ENCODE measurements at places on chromosomes 12 and 14. TPM values are rescaled to one million over a fixed set of nuclear protein-coding genes. Genes with fewer than 3 reads are reported as not detected.

DNA sequence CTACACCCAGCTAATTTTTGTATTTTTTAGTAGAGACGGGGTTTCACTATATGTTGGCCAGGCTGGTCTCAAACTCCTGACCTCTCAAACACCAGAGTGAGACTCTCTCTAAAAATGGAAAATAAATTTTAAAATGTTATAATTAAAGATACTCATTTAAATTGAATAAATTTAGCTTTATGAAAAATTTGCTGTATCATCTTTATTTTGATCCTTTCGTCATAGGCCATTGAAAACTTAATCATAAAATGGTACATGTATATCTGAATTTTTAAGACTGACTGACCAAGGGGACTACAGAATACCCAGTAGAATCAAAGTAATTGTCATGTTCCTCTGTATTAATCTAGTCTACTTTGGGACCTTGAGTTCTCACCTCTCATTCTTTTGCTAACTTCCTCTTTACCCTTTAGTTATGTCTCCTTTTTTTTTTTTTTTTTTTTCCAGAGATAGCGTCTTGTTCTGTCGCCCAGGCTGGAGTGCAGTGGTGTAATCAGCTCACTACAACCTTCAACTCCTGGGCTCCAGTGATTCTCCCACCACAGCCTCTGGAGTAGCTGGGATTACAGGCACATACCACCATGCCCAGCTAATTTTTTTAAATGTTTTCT, 9.5 kb downstream of the RAB5B start:
- no peak overlapping the region for H3K4me3 ChIP-seq
- no peaks in the 10 kb centered on the region for H3K27me3 ChIP-seq
- H3K36me3 ChIP-seq = peaks cover 4% of the 10 kb centered on the region
- no peak for DNase-seq

SDR9C7 gene
- not detected for total RNA-seq

- H3K36me3 ChIP-seq = no peaks in the 10 kb centered on the region
- peaks cover 14% of the 10 kb centered on the region for H3K27me3 ChIP-seq
- DNase-seq = no peak
Measured at GRCh38 chr12:1632702-1633101, 3.7 kb downstream of the WNT5B start.

DNA sequence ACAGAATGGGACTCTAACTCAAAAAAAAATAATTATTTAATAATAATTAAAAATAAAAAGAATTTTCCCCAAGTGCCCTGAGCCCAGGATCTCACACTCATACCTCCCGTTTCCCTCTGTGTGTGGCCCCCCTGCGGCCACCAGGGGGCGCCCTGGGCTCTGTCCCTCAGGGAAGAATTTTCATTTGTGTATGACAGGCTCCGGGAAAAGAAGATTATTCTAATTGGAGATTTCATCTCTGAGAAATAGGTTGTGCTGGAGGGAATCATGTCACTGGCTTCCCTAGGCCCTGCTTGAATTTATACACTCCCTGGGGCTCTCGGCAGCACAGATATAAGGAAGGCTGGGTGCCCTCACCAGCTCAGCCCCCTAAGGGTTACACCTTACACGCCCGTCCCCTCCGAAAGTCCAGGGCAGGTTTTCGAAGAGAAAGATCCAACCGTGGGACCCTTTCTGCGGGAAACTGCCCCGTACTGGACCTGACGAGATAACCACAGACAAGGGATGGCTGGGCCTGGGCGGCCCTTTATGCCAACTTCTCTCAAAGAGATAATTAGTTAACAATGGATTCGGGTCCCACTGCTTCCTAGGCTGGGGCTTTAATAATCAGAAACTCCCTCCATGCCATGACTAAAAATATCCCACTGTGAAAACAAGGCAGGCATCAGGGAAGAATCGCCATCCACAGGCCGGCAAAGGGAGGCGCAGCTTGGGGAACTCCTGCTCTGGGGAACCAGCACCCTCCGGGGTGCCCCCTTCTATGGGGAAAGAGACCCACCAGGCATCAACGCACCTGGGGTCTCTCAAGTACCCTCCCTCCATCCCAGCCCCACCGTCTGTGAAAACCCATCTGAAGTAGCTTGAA, 80.7 kb downstream of the KDM2B start:
- H3K36me3 ChIP-seq = no peaks in the 10 kb centered on the region
- no peaks in the 10 kb centered on the region for H3K4me1 ChIP-seq
- peak; percentile 83 for DNase-seq
- H3K4me3 ChIP-seq = no peak overlapping the region

- peaks cover 18% of the 10 kb centered on the region for H3K36me3 ChIP-seq
- H3K27me3 ChIP-seq = no peaks in the 10 kb centered on the region
- H3K4me3 ChIP-seq = no peak overlapping the region
- peaks cover 8% of the 10 kb centered on the region for H3K4me1 ChIP-seq
- H3K27ac ChIP-seq = no peak overlapping the region
Measured at GRCh38 chr12:66163289-66163688, 6.5 kb downstream of the TMBIM4 start.

GRCh38 chr14:102732924-102733323, 44.3 kb upstream of the TRAF3 start:
- peaks cover 14% of the 10 kb centered on the region for H3K36me3 ChIP-seq
- H3K27ac ChIP-seq = no peak overlapping the region
- H3K4me1 ChIP-seq = no peaks in the 10 kb centered on the region
- no peak for DNase-seq
- H3K27me3 ChIP-seq = no peaks in the 10 kb centered on the region

- peak; percentile 93 for DNase-seq
- no peak overlapping the region for H3K4me3 ChIP-seq
Measured at GRCh38 chr14:58107947-58108552, 44.0 kb downstream of the ARMH4 start.

GRCh38 chr14:73269729-73270531, 32.6 kb downstream of the PAPLN start:
- no peak for DNase-seq
- H3K4me3 ChIP-seq = peak overlapping the region; percentile 28
- no peaks in the 10 kb centered on the region for H3K27me3 ChIP-seq
- no peaks in the 10 kb centered on the region for H3K36me3 ChIP-seq
- no peak overlapping the region for H3K27ac ChIP-seq
- H3K4me1 ChIP-seq = no peaks in the 10 kb centered on the region

DNA sequence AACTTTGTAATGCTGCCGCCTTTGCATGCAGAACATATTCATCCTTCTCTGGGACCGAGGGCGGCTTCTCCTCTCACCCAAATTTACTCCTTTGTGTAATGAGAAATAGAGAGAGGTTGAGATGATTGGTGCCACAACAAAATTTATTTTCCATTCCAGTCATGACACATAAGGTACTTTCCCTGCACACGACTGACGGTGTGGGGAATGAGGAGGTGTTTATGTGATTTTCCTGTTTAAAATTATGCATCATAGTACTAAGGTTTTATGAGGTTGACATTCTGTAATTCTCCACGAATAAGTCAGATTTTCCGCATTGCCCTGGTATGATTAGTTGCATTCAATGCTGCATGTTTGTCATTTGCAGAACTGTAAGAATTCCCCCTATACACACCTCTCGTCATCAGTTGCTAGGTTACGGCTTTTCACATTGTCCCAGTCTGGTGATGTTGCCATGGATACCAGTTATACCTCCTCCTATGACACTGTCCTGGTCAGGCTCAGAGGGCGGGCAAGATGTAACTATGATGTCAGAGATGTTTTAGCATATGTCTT, 23.1 kb downstream of the BICDL1 start:
- no peaks in the 10 kb centered on the region for H3K27me3 ChIP-seq
- no peaks in the 10 kb centered on the region for H3K36me3 ChIP-seq

- no peaks in the 10 kb centered on the region for H3K27me3 ChIP-seq
- no peak overlapping the region for H3K4me3 ChIP-seq
- H3K4me1 ChIP-seq = no peaks in the 10 kb centered on the region
- no peaks in the 10 kb centered on the region for H3K36me3 ChIP-seq
Measured at GRCh38 chr14:105761842-105762241, 235.5 kb downstream of the TMEM121 start.

- H3K36me3 ChIP-seq = no peaks in the 10 kb centered on the region
- no peaks in the 10 kb centered on the region for H3K4me1 ChIP-seq
- no peak for DNase-seq
Measured at GRCh38 chr12:12025799-12026386, 44.8 kb upstream of the BCL2L14 start.

TBC1D30 gene
- 16.8 TPM for total RNA-seq

DERA gene
- total RNA-seq = 49.4 TPM

- H3K36me3 ChIP-seq = no peaks in the 10 kb centered on the region
- peaks cover 6% of the 10 kb centered on the region for H3K4me1 ChIP-seq
- DNase-seq = peak; percentile 34
Measured at GRCh38 chr12:26833743-26834490, 923 bp upstream of the ITPR2 start.

DLST gene
- total RNA-seq = 61.1 TPM

CABP1 gene
- not detected for total RNA-seq

PLBD2 gene
- total RNA-seq = 18.8 TPM

DNA sequence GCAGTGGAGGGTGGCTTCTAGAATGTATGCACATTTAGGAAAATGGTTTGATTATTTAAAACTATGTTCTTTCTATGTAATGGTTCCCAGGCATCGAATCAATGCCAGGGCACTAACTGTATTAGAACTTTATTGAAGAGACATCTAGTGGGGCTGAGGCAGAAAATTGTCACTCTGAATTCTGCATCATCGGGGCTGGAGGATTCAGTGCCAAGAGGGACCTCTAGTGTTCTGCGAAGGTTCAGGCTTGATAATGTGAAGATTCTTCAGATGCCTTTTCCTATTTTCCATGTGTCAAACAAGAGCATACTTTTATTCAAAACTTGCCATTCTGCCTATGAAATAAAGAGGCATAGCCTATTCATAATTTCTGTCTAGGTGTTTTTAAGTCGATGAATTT, 146.3 kb downstream of the CAND1 start:
- H3K4me3 ChIP-seq = no peak overlapping the region
- H3K27ac ChIP-seq = no peak overlapping the region
- peaks cover 10% of the 10 kb centered on the region for H3K4me1 ChIP-seq
- peak; percentile 55 for DNase-seq
- no peaks in the 10 kb centered on the region for H3K27me3 ChIP-seq

DNA sequence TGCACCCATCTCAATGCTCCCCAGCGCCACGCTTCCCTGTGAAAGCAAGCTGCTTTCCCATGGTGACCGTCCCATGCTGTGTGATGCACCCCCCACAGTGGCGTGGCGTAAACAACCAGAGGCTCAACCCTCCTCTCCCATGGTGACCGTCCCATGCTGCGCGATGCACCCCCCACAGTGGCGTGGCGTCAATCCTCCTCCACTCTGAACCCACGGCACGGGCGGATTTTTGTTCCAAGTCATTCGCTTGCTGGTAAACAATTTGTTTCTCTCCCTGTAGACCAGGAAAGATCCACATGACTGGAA, 8.9 kb downstream of the STX2 start:
- DNase-seq = no peak
- H3K27me3 ChIP-seq = no peaks in the 10 kb centered on the region
- H3K36me3 ChIP-seq = no peaks in the 10 kb centered on the region

INHBC gene
- total RNA-seq = not detected

DNAH10 gene
- total RNA-seq = 0.15 TPM

- H3K4me3 ChIP-seq = no peak overlapping the region
- no peak overlapping the region for H3K27ac ChIP-seq
- peaks cover 2% of the 10 kb centered on the region for H3K36me3 ChIP-seq
- DNase-seq = no peak
- no peaks in the 10 kb centered on the region for H3K27me3 ChIP-seq
Measured at GRCh38 chr12:19482036-19482435, 42.7 kb downstream of the AEBP2 start.

DNA sequence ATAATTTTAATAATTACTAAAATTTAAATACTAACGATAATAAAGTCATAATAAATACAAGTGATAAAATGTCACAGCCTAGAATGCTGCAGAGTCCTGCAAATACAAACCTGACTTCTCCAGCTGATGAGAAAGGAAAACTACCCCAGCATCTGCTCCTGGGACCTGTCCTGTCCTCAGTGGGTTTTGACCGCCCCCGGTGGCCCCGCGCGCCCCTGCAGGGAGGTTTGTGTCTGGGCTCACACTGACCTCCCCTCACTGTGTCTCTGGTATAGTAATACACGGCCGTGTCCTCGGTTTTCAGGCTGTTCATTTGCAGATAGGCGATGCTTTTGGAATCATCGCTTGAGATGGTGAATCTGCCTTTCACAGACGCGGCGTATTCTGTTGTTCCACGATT, 1139.4 kb downstream of the TMEM121 start:
- no peaks in the 10 kb centered on the region for H3K4me1 ChIP-seq
- H3K27me3 ChIP-seq = no peaks in the 10 kb centered on the region
- no peaks in the 10 kb centered on the region for H3K36me3 ChIP-seq
- H3K4me3 ChIP-seq = no peak overlapping the region

PROX2 gene
- not detected for total RNA-seq

DNA sequence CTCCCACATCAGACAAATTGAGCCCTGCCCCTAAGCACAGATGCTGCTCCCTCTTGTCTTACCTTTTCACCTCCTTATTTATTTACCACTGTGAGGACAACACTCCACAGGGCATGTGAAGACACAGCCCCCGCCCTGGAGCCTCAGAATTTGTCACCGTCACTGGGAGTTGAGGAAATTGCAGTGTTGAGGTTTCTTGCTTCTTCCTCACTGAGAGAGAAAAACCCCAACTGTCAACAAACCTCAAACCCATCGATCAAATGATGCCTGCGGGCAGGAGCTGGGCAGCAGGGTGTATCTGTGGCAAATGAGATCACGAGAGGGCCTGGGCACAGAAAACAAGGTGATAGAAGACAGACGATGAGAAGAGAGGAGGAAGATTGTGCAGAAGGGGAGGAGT, 30.5 kb upstream of the PLEKHG3 start:
- no peak for DNase-seq
- H3K4me3 ChIP-seq = no peak overlapping the region
- H3K36me3 ChIP-seq = no peaks in the 10 kb centered on the region
- H3K27me3 ChIP-seq = no peaks in the 10 kb centered on the region
- H3K27ac ChIP-seq = no peak overlapping the region

- no peaks in the 10 kb centered on the region for H3K36me3 ChIP-seq
- no peak for DNase-seq
- H3K4me3 ChIP-seq = no peak overlapping the region
Measured at GRCh38 chr12:11761869-11762567, 112.5 kb downstream of the ETV6 start.

DNA sequence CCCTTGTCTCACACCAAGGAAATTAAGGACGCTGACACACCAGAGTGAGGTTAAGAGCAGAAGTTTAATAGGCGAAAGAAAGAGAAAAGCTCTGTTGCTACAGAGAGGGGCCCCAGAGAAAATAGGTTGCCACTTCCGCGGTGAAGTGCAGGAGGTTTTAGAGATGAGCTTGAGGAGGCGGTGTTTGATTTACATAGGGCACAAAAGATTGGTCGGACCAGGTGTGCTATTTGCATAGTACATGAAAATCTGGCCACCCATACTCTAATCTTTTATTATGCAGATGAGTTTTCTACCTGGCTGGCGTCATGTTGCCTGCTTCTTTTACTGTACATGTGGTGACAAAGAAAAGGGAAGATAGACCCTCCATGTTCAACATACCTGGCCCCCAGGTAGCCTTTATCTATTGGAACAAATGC, 23.3 kb upstream of the MYF6 start:
- H3K4me1 ChIP-seq = no peaks in the 10 kb centered on the region
- H3K36me3 ChIP-seq = no peaks in the 10 kb centered on the region
- no peak overlapping the region for H3K27ac ChIP-seq
- no peak overlapping the region for H3K4me3 ChIP-seq

HHIPL1 gene
- 0.84 TPM for total RNA-seq

B4GALNT3 gene
- 3.7 TPM for total RNA-seq

- H3K36me3 ChIP-seq = no peaks in the 10 kb centered on the region
- peak overlapping the region; percentile 23 for H3K27ac ChIP-seq
- peaks cover 57% of the 10 kb centered on the region for H3K4me1 ChIP-seq
- H3K4me3 ChIP-seq = no peak overlapping the region
- DNase-seq = peak; percentile 67
Measured at GRCh38 chr14:32469388-32470160, 140.5 kb downstream of the AKAP6 start.

BCAT1 gene
- not detected for total RNA-seq

PLEKHA5 gene
- 16.7 TPM for total RNA-seq

- H3K27me3 ChIP-seq = peaks cover 49% of the 10 kb centered on the region
- DNase-seq = peak; percentile 53
- H3K4me1 ChIP-seq = no peaks in the 10 kb centered on the region
Measured at GRCh38 chr14:56482310-56482911, 97.2 kb upstream of the TMEM260 start.

Data from PC-3 (cell line).